Lung (tissue), 17 donors: ENCODE measurements at places on chromosomes 2 and 18. TPM values are rescaled to one million over a fixed set of nuclear protein-coding genes. Genes with fewer than 3 reads are reported as not detected.

GRCh38 chr2:88540346-88540745, 86.9 kb downstream of the EIF2AK3 start:
- no peaks in the 10 kb centered on the region for H3K27me3 ChIP-seq
- H3K4me3 ChIP-seq = no peak overlapping the region
- DNase-seq = no peak
- no peak overlapping the region for H3K27ac ChIP-seq
- H3K36me3 ChIP-seq = no peaks in the 10 kb centered on the region

DNA sequence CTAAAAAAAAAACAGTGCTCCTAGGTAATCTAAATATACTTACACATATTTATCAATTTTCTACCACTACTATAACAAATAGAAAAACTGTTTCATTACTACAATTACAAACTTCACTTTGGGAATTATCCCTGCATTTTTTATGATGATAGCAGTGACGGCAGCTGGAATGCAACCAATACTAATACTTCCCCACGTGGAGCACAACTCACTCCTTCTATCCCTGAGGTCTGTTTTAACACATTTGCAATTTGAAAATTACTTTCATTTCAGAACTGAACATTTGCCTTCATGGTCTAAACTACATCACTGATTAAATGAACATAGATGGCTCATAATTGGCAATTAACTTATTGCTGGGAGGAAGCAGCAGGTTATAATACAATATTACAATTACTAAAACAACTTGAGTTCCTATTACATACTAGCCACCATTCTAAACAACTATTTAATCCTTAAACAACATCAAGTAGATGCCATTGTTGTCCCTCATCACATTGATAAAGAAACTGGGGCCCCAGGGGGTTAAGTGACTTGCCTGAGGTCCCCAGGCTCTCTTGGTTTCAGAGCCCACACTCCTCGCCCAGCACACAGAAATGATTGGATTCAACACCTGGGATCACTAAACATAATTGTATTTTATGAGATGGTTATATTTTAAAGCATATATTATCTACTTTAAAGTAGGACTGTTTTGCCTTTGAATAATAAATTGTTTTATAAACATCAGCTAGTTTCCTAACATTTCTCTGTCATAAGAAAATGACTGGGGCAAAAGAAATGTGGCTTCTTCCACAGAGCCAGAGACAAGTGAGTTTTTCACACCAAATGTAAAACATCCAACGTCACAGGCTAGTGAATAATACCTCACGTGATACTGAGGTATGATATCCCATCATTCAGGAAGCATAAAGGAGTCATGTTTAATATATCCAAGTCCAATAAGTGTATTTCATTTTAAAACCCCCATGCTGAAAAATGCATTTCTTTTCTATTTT, 6.2 kb downstream of the COLEC12 start:
- DNase-seq = no peak
- no peak overlapping the region for H3K4me3 ChIP-seq
- no peak overlapping the region for H3K27ac ChIP-seq
- H3K4me1 ChIP-seq = peaks cover 14% of the 10 kb centered on the region
- no peaks in the 10 kb centered on the region for H3K36me3 ChIP-seq

GRCh38 chr18:68426731-68427315, 288.1 kb downstream of the TMX3 start:
- H3K4me1 ChIP-seq = no peaks in the 10 kb centered on the region
- H3K27ac ChIP-seq = no peak overlapping the region
- H3K4me3 ChIP-seq = no peak overlapping the region
- H3K36me3 ChIP-seq = no peaks in the 10 kb centered on the region
- no peaks in the 10 kb centered on the region for H3K27me3 ChIP-seq

DNA sequence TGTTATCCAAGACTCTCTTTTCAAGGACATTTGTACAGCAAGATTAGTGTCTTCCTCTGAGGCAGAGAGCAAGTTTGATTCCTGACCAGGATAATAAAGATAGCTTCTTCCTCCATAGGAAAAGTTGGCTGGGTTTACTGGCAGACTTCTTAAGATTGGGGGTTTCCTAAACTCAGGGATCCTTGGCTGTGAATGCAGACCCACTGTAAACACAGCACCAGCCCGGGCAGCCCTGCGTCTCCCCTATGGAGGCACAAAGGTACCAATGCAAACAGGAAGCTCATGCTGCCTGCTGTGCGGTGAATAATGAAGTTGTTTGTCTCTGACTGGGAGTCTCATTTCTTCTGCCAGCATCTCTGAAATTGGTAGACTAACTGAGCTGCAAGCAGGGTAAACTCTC, 96.2 kb upstream of the ARHGAP28 start:
- H3K4me3 ChIP-seq = no peak overlapping the region
- no peak overlapping the region for H3K27ac ChIP-seq

- DNase-seq = peak; percentile 80
- H3K4me1 ChIP-seq = no peaks in the 10 kb centered on the region
- H3K4me3 ChIP-seq = no peak overlapping the region
- no peaks in the 10 kb centered on the region for H3K27me3 ChIP-seq
Observed at GRCh38 chr18:70464343-70465114, 175.7 kb downstream of the SOCS6 start.

Gene CXCR1
- total RNA-seq = 1.9 TPM

DNA sequence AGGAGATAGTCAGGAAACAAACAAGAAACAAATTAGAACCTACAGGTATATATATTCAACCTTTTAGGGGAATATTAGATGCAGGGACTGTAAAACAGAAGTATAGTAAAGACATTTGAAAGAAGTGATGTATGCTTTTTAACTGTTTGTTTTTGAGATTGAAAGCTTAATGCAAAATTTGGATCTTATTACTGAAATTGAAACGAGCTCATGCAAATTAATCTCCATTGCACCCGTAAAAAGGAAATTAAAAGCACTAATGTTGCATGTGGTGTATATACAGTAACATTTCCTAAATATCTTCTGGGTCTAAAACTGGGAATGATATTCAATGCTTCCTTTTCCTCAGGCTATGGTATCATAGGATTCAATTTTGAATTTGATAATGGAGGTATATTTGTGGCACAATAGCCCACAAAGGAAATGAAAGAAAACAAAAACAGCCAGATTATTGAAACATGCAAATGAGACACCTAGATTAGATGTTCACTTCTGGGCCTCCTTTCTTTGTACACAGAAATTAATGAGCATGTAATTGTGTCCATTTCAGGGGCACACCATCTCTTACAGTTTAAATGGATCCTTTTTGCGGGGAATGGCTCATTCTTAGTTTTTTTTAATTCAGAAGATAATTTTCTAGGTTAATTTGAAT, 1.6 kb upstream of the ELOA2 start:
- DNase-seq = no peak
- H3K4me3 ChIP-seq = no peak overlapping the region
- no peak overlapping the region for H3K27ac ChIP-seq
- no peaks in the 10 kb centered on the region for H3K4me1 ChIP-seq
- no peaks in the 10 kb centered on the region for H3K36me3 ChIP-seq
- no peaks in the 10 kb centered on the region for H3K27me3 ChIP-seq

DNA sequence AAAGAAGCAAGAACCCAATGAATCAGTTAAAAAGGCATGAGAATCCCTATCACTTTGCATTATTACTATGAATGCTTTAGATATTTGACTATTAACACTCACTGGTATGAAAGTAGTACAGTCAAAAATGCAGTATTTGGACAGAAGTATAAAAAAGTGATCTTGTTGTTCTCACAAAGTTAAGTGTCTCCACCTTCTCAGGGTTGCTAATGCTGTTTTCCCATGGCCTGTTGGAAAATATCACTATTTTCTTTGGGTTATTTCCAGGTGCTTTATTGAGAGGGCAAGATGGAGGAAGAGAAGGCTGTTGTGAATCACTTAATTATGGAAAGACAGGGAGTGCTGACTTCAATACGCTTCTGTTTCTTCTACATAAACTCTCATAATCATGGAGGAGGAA, 13.6 kb upstream of the CREB1 start:
- no peaks in the 10 kb centered on the region for H3K4me1 ChIP-seq
- H3K27me3 ChIP-seq = no peaks in the 10 kb centered on the region
- H3K4me3 ChIP-seq = no peak overlapping the region
- no peaks in the 10 kb centered on the region for H3K36me3 ChIP-seq
- DNase-seq = no peak
- no peak overlapping the region for H3K27ac ChIP-seq

DNA sequence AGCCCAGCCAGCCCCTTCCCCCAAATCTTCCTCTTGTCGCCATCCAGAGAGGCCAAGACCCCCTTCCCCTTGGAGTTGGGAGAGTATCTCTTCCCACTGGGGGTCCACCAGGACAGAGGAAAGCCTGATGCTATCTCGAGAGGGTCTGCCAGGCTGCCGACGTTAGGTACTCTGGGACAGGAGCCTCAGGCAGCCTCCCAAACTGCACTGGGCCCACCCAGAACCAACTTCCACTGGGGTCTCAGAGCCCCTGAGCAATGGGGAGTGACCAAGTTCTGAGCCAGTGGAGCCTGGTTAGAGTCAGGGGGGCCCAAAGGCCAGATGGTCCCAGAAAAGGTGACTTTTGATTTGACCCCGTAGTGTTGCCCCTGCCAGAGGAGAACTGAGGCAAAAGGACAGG, 189.1 kb downstream of the INHBB start:
- peaks cover 7% of the 10 kb centered on the region for H3K4me1 ChIP-seq
- H3K4me3 ChIP-seq = no peak overlapping the region
- no peaks in the 10 kb centered on the region for H3K27me3 ChIP-seq
- H3K36me3 ChIP-seq = no peaks in the 10 kb centered on the region

DNA sequence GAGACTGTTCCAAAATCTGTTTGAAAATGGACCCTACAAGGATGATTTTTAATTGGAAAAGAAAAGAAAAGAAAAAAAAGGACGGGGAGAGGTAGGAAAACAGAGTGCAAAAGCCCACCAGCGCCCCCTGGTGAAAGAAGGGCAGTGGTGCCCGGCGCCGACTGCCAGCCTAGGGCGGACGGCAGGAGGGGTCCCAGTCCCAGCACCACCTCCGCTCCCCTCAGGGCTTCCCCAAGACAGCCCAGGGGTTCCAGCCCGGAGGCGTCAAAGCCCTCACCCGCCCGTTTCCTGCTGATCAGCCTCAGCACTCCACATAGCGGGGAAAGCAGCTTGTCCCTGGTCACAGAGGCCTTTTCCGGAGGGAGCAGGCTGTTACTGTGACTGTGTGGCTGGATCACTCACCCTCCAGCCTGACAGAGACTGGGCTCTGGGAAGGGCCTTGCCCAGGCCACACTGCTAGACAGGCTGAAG, 213.9 kb downstream of the TFCP2L1 start:
- H3K4me3 ChIP-seq = no peak overlapping the region
- no peaks in the 10 kb centered on the region for H3K36me3 ChIP-seq
- no peak overlapping the region for H3K27ac ChIP-seq

GRCh38 chr2:232367591-232368233, 10.8 kb upstream of the ALPP start:
- no peak for DNase-seq
- H3K27me3 ChIP-seq = no peaks in the 10 kb centered on the region
- no peak overlapping the region for H3K4me3 ChIP-seq
- no peaks in the 10 kb centered on the region for H3K36me3 ChIP-seq
- no peaks in the 10 kb centered on the region for H3K4me1 ChIP-seq

DNA sequence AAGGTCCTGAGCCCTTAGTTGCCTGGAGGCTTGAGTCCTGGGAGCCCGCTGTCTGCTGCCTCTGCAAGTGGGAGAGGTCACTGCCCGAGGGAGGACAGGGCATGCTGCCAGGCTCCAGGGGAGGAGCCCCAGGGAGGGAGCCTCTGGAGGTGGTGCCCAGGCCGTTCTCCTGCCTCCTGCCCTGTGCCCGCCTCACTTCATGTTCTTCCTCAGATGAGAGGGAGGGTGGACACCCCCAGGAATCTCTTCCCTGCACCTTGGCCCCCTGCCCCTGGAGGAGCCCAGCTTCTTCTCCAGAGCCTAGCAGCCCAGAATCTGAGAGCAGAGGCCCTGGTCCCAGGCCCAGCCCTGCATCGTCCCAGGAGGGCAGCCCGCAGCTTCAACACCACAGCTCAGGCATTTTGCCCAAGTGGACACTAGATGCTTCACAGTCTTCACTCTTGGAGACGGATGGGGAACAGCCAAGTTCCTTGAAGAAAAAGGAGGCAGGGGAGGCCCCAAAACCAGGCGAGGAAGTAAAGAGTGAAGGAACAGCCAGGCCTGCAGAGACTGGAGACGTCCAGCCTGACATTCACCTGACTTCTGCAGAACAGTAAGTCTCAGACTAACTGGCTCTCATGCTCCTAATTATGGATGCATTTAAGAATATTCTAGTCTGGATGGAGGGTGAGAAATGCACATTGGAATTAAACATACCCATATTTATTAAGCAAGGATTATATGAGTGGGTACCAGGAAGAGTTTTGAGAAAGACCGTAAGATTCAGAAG, 12.1 kb downstream of the PSD4 start:
- H3K4me1 ChIP-seq = peaks cover 4% of the 10 kb centered on the region
- H3K27me3 ChIP-seq = no peaks in the 10 kb centered on the region
- DNase-seq = no peak
- H3K36me3 ChIP-seq = no peaks in the 10 kb centered on the region

Gene AGXT
- 0.61 TPM for total RNA-seq

Gene NEU2
- total RNA-seq = not detected

- H3K27ac ChIP-seq = no peak overlapping the region
- DNase-seq = peak; percentile 58
- H3K27me3 ChIP-seq = no peaks in the 10 kb centered on the region
- no peaks in the 10 kb centered on the region for H3K36me3 ChIP-seq
- H3K4me3 ChIP-seq = no peak overlapping the region
Observed at GRCh38 chr2:7593360-7593759, 676.1 kb downstream of the RNF144A start.

- DNase-seq = no peak
- no peak overlapping the region for H3K27ac ChIP-seq
- H3K27me3 ChIP-seq = no peaks in the 10 kb centered on the region
- H3K4me3 ChIP-seq = no peak overlapping the region
Observed at GRCh38 chr18:37667836-37668235, 102.2 kb upstream of the CELF4 start.

DNA sequence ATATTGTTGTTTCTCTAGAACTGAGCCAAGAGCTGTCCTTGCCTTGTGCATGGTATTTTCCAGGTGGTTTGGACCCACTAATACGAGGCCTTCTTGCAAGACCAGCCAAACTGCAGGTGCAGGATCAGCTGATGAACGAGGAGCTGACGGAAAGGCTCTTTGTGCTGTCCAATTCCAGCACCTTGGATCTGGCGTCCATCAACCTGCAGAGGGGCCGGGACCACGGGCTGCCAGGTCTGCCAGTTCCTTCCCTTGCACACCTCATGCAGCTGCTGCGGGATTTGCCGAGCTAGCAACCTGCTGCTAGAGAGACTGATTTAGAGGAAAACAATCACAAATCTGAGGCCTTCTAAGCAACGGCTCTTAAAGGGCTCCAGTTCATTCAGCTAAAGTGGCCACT, 74.5 kb downstream of the TPO start:
- H3K4me1 ChIP-seq = no peaks in the 10 kb centered on the region
- H3K36me3 ChIP-seq = no peaks in the 10 kb centered on the region
- no peak overlapping the region for H3K27ac ChIP-seq
- no peaks in the 10 kb centered on the region for H3K27me3 ChIP-seq

DNA sequence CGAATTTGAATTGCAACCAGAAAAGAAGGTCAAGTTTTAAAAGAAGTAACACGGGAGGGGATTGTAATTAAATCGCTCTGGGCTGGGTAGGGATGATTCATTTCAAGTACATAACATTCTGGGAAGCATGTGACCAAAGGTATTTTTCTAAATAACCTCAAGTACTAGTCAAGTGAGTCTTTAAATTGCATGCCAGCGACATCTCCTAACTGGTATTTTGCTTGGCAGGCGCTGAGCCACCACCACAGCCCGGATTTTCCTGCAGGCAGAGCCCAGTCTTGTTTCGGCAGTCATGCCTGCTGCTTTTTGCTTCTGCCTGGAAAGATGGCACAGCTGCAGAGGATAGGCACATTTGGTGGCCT, 33.7 kb upstream of the NPAS2 start:
- DNase-seq = no peak
- no peak overlapping the region for H3K4me3 ChIP-seq
- no peaks in the 10 kb centered on the region for H3K36me3 ChIP-seq
- peaks cover 4% of the 10 kb centered on the region for H3K4me1 ChIP-seq
- peak overlapping the region; percentile 62 for H3K27ac ChIP-seq
